ENCODE measurements at places on chromosomes 5 and 9.

- DNase-seq, result no peak
Observed at GRCh38 chr9:79610791-79611614, 39.2 kb downstream of the TLE4 start.

DNA sequence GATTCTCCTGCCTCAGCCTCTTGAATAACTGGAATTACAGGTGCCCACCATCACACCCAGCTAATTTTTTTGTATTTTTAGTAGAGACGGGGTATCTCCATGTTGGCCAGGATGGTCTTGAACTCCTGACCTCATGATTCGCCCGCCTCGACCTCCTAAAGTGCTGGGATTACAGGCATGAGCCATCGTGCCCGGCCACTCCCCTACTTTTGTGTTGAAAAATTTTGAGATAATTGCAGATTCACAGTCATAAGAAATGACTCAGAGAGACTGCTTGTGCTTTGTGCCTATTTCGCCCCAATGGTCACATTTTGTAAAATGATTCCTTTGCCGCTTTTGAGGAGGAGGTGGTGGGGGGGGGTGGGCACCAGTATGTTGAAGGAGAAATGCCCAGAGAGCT, 48.1 kb upstream of the SH3PXD2B start:
- no peak for DNase-seq

GRCh38 chr9:124458441-124458840, 8.2 kb downstream of the ADGRD2 start:
- no peak for DNase-seq

GRCh38 chr9:30925635-30926034, 1458.8 kb upstream of the ACO1 start:
- DNase-seq, result no peak

DNA sequence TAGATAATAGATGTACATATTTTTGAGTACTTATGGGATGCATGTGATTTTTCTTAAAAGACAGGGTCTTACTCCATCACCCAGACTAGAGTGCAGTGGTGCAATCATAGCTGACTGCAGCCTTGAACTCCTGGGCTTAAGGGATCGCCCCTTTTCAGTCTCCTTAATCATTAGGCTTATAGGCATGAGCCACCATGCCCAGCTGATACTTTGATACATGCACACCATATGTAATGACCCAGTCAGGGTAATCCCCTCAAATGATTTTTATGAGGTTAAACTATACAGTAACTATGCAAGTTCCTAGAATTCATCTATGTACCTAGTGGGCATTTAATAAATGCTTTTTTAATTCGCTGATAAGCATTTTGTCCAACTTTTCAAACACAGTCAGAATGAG, 292.3 kb downstream of the DTWD2 start:
- DNase-seq, result no peak

GRCh38 chr9:136697146-136697820, 10.0 kb upstream of the AGPAT2 start:
- no peak for DNase-seq

DNA sequence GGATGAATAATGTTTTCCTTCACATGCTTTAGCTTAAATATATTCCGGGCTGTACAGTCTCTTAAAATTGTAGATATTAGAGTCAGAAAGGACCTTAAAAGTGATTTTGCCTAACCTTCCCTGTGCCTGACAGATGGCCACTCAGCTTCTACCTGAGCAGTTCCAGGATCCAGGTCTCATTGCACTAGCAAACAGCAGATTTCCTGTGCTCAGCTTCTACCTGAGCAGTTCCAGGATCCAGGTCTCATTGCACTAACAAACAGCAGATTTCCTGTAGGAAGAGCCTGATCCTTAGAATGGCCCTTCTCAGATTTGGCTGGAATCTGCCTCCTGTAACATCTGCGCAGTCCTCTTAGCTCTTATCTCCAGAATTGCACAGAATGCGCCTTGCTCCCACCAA, 219.8 kb downstream of the AOPEP start:
- no peak for DNase-seq

DNA sequence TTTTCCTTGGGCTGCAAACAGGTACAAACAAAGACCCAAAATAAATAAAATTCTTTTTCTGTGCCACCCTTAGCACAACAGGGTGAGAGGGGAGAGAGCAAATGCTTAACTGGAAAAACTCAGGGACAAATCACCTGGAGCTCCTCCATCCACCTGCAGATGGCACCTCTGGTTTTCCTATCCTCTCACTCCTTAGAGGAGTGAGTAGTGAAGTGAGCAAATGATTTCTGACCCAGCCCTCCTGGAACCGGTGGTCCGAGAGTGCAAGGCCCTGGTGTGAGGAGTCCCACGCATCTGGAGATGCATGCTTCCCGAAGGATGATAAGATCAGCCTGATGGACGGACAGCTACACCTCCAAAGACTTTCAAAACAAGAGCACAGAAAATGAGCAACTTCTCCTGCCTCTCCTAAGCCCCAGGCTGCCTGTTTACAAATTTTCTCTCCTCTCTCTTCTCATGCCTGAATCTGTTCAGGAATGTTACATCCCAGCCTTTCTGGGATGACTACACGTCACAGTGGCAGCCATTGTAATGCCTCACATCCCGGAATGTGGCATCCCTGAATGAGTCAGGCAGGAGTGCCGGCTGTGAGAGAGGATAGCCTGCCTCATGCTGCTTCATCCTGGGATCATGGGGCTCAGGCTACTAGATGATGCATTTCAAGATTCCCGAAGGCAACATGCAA, 86.4 kb downstream of the ADRB2 start:
- peak; percentile 4 for DNase-seq

- peak; percentile 21 for DNase-seq
Observed at GRCh38 chr5:131773805-131774204, 23.0 kb downstream of the FNIP1 start.

GRCh38 chr5:160507221-160507721, 85.6 kb downstream of the PTTG1 start:
- DNase-seq, result peak; percentile 41

DNA sequence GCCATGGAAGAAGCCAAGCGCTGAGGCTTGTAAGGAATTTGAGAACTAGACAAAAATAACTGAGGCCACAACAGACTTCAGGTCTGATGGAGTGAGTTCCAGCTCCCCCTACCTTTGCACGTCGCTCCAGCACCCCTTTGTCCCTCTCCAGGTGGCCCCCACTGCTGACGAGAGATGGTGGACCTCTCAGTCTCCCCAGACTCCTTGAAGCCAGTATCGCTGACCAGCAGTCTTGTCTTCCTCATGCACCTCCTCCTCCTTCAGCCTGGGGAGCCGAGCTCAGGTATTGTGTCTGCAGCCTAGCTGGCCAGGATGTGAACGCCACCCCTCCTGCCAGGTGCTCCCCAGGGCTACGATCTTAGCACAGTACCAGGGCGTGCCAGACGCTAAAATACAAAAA, 5.2 kb downstream of the BTNL9 start:
- DNase-seq, result no peak

DNA sequence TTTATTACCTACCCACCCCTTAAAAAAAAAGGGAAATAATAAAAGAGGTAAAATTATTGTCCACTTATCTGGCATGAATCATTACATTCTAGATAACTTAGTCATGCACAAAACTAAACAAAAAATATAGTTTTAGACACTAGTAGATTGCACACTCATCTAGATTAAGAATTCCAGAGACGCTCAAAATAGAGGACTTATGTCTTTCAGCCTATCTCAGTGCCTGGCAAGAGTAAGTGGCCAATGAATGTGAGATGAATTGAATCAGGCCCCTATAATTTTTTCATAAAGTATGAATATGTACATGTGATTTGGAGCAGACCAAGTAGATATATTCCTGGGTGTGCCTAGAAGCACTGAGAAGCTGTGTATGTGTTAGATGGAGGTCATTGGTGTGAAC, 2.0 kb upstream of the RXFP3 start:
- DNase-seq, result no peak

GRCh38 chr9:89798547-89799120, 193.8 kb downstream of the GADD45G start:
- no peak for DNase-seq

- no peak for DNase-seq
Observed at GRCh38 chr5:123154886-123155445, 65.9 kb downstream of the PRDM6 start.

GRCh38 chr5:38420691-38421390, 135.6 kb downstream of the LIFR start:
- peak; percentile 11 for DNase-seq

- no peak for DNase-seq
Observed at GRCh38 chr9:71941998-71942567, 30.6 kb downstream of the C9orf85 start.

- no peak for DNase-seq
Observed at GRCh38 chr5:132182359-132183040, 45.2 kb downstream of the P4HA2 start.

DNA sequence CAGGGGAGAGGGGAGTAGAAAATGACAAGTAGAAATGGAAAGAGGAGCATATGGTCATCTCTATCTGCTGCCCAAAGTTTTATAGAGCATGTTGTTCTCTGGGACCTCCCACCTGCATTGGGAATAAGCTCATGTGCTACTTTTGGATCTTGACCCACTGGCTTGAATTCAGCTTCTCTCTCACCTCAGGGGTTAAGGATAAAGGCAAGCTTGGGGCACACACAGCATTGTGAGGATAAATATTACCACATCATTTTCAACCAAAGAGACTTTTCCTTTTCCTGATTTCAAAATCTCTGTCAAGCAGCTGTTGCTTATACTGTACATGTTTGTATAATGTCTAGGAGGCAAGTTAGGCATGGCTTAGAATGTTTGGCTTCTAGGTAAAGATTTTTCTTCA, 16.6 kb downstream of the ATP10B start:
- no peak for DNase-seq

All from hippocampal formation (tissue), 2 donors.